ENCODE measurements at places on chromosomes 1 and 21. TPM values are rescaled to one million over a fixed set of nuclear protein-coding genes. Genes with fewer than 3 reads are reported as not detected.

DCDC2B gene
- not detected for total RNA-seq

- DNase-seq, result no peak
Measured at GRCh38 chr1:87436534-87436933, 107.9 kb downstream of the LMO4 start.

DNA sequence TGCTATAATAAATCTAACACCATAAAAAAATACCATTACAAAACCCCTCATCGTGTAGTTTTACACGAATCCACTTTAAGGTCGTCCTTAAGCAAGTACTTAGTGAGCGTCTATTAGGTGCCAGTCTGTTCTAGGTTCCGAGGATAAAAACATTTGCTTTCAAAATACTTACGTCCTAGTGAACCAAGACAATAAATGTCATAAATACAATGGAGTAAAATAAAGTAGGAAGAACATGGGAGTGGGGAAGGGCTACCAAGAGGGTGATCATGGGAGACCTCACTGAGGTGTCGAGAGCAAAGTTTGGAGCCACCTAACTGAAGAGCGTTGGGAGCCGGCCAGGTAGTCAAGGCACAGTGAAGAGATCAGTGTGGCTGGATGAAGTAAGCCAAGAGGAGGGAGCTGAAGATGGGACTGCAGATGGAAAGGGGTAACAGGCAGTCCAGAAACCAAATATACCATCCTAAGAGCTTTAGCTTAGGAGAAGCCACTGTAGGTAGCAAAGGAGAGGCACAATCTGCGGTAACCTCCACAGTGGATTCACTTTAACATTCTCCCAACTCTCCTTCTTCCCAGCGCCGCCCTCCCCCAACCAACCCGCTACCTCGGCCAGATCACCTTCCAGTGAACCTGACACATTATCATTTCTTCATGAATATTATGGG lies 684 bp downstream of the LTN1 start:
- DNase-seq, result peak; percentile 27

DNA sequence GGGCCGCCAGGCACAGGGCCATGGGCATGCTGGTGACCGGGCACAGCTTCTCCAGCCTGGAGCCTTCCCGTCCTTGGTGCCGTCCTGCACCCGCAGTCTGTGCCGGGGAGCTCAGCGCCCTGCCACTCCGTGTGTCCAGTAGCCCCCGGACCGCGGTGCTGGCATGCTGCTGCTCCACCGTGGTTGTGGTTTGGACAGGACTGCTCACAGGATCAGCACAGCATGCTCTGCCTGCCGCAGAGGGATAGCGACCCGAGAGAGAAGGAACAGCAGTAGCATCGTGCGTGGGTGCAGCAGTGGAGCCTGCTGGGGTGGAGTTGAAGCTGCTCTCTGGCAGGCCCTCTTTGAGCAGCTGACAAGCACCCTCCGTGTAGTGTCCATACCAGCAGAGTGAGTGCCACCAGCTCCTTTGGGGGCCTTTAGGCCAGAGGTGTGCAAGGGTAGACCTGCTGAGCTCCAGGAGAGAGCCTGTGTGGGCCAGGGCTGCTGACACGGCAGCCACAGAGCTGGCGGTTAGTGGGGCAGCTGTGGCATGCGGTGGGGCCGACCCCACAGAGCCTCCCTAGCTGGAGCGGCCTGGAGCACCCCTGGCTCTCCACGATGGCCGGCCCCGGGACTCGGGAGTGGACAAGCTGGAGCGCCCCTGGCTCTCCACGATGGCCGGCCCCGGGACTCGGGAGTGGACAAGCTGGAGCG lies 6.4 kb upstream of the PCBP3 start:
- no peak for DNase-seq
